ENCODE measurements at places on chromosomes 13 and 19.
A peak's percentile ranks its signal among the peaks of the same experiment; 100 is the strongest.

GRCh38 chr19:47657719-47658118 lies 48.8 kb downstream of the BICRA start:
- DNase-seq, result no peak

- DNase-seq, result no peak
Observed at GRCh38 chr13:23254506-23254905, 73.7 kb downstream of the SGCG start.

DNA sequence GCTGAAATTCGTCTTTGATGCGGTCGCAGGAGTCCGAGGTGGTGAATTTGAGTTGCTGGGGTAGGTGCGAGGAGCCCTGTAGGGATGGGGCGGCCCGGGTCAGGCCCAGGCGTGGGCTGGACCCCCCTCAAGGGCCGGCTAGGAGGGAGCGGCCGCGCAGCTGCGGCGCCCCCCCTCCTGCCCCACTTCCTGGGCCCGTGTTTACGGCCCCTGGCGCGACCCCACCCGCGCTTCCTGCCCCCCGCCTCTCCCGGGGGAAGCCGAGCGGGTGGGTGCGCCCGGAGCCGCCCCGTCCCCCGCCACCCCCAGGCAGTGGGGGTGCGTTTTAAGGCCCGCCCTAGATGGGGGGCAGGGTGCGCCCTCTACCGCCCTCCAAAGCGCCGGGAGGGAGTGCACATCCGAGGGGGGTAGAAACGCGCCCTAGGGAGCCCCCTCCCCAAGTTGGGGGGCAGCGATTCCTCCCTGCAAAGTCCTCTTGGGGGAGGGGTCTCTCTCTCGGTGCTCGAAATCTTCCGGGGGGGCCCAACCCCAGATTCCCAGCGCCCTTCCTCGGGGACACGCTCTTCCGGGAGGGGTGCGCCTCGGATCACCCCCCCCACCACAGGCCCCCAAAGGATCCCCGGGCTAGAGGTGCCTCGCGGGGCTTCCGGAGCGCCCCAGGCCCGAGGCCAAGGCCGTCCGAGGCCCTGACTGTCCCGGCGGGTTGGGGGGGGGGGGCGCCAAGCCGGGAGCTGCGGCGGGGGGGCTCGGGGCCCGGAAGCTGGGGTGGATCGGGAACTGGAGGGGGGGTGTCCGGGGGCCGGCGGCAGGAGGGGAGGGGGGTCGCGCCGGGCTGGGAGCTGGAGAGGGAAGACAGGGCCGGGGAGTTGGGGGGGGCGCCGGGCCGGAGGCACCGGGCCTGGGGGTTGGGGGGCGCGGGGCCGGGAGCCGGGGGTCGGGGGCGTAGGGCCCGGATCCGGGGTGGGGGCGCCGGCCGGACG lies 823 bp downstream of the TLE5 start:
- peak; percentile 87 for DNase-seq

GRCh38 chr19:1167687-1168571 lies 6.1 kb downstream of the SBNO2 start:
- no peak for DNase-seq

DNA sequence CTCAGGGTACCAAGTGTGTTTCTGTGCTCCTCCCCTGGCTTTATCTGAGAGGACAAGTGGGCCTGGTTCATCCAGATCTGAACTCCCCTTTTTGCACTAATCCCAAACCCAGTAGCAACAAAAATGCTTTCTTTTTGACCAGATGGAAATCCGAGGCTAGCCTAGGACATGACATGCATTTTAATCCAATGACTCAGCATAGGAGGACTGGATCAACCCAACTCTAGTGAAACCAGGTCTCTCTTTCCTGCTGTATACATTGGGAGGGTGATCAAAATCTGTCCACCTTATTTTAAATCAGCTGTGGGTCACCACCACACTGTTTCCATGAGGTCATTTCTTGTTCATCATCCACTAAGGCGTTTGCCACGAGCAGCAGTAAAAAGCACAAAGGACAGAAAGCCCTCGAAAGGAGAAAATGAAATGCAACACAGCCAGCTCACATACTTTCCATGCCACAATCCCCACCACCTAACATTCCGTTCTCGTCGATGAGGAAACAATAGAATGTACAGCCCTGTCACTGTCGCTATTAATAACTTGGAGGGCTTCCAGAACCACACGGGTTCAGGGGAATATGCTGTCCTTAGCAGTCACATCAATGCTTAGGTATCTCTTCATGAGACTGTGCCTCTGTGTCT lies 543.0 kb downstream of the IRS2 start:
- DNase-seq, result no peak

- DNase-seq, result peak; percentile 79
Observed at GRCh38 chr19:771332-771785, 20.4 kb downstream of the MISP start.

DNA sequence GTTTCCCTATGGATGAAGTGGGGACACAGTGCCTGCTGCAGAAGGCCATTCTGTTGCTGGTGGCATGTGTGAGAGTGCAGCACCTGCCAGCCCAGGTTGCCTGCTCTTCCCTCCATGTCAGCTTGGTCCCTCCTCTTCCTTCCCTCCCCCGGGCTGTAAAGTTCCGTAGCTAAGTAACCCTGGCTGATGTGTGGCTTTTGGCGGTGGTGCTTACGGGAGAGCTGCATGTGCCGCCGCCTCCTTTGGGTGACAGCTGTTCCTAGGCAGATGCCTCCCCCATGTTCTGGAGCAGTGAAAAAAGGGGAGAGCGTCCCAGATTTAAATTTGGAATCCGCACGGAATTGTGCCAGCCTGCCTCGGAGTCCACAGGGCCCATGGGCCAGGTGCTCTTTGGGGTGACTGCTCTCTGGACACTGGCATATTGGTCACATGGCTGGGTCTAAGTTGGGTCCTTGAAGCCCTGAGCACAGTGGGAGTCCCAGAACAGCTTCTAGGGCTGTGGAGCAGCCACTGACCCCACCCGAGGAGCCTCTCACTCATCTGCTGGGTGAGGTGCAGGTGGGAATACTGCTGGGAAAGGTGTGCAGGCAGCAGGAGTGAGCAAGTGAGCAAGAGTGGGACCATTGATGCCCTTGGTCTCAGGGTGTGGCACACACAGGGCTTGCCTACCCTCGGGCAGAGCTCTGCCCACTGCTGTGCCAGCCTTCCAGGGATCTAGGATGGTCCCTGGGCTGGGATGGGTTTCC lies 33.1 kb upstream of the ZNF536 start:
- DNase-seq, result no peak

GRCh38 chr13:33263976-33264619 lies 21.5 kb downstream of the STARD13 start:
- DNase-seq, result no peak

- peak; percentile 65 for DNase-seq
Observed at GRCh38 chr19:45496349-45496953, 396 bp downstream of the RTN2 start.

- DNase-seq, result peak; percentile 37
Observed at GRCh38 chr13:97369261-97369893, 64.6 kb upstream of the RAP2A start.

GRCh38 chr13:33032037-33032625 lies 15.9 kb downstream of the KL start:
- DNase-seq, result no peak

DNA sequence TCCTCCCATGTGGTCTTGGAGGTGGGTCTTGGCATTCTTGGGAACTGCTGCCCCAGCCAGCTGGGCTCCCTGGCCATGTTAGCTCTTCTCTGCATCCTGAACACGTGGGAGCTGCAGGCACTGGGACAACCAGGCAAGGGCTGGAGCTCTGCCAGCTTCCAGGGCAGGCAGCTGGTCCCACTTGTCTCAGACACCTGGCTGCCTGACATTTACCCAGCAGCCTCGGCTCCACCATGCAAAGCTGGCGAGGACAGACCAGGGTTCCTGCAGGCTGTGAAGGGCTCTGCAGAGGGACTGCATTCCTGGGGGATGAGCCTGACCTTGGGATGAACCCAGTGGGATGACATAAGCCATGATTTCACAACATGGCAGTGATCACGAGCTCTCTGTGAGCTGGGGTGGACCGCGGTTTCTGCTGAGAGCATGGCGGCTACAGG lies 99.0 kb upstream of the TSHZ3 start:
- no peak for DNase-seq

DNA sequence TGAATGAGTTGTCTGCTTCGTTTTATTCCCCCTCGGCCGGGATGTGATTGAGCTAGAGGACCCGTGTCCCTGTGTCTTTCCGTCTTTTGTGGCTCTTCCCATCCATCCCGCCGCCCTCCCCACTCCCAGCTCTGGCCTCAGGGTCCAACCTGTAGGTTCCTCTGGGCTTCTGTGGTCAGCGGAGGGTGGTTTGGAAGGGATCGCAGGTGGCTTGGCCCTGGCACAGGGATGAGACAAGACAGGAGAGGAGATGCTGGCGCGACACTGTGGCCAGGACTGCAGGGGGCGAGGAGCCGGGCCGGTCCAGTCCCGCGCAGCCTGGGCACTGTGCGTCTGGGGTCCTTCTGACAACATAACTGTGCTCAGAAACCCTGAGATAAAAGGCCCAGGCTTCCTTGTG lies 2.0 kb downstream of the EVI5L start:
- DNase-seq, result peak; percentile 5

DNA sequence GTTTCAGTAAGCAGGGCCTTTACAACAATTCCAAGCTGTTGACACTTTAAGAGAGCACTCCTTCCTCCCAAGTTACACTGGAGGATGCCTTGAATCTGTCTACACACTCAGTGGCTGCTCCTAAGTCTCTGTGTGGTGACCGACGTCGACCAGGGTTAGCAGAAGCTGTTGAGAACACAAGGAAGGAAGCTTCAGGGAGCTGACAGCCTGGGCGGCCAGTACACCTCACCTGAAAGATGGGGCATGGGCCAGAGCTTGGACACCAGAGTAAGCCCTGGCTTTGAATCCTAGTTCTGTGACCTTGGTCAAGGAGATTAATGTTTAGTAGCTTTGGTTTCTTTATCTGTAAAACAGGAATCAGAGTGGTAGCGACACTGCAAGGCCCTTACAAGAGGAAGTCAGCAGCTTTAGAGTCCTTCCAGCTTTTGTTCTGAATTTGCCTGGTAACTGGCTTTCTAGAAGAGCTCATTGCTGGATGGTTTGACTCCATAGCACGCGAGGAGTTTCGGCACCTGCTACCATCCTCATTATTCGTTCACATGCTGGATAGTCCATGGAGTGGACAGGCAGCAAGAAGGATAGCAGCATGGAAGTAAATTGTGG lies 214.2 kb downstream of the FGF9 start:
- no peak for DNase-seq

GRCh38 chr19:925087-925525 lies 729 bp upstream of the ARID3A start:
- DNase-seq, result peak; percentile 81

DNA sequence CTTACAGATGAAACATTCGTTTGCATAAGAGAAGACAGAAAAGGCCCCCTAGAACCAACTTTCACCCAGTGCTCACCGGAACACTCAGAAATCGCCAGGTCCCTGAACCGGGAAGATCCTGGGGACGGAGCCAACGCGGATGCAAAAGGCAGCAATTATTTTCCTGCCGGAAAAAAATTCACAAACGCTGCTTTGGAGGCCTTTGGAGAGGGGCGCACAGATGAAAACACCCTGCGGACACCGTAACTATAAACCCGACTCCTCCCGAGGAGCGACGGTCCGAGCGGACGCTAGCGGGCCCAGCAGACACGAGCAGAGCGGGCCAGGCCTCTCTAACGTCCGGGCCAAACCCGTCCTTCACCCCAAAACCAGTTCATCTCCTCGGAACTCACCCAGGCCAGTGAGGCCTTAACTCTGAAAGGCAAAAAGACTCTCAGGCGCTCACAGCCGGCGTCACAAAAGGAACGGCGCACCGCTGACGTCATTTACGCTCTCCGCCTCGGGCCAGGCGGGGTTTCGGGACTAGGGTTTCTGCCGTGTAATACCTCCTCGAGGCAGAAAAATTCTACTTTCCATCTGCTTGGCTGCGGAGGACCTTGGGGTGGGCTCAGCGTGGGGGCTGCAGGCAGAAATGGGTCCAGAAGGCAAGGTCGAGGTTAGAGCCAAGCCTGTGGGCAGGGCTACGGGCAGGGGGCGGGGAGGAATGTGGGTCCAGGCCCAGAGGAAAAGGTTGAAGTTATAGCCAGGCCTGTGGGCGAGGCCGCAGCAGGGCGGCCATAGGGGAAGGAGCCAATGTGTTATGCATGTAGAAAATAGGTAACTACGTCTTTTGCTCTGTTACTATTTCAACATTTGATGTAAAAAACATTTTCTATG lies at the start of gene ZNF426:
Gene ZNF426 (minus strand): TSS at position 463 of the 876 bp plus-strand sequence. CDS start 2,413 bp downstream, outside the sequence.
- peak; percentile 89 for DNase-seq

DNA sequence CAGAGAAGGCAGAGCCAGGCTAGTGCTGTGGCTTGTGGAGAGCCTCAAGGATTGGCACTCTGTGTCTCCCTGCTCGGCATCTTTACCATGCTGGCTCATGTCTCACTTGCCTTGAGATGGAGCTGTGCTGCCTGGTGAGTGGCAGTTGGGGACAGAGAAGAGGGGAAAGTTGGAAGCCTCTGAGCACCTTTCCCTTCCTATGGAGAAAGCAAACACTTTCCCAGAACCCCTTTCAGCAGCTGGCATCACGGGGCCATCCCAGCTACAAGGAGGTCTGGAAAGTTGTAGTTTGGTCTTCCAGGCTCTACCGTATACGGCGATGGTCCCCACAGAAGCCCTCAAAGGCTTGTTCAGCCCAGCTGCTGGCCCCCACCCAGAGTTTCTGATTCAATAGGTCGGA lies 58.7 kb downstream of the DPF1 start:
- DNase-seq, result no peak

DNA sequence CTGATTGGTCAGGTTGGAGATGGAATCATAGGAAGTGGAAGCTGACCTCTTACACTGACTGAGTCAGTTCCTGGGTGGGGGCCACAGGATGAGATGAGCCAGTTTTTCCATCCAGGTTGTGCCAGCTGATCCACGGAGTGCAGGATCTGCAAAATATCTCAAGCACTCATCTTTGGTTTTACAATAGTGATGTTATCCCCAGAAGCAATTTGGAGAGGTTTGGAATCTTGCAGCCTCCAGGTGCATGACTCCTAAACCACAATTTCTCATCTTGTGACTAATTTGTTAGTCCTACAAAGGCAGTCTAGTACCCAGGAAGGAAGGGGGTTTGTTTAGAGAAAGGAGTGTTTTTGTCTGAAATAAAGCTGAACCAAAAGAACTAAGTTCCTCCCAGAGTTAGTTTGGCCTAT lies 212.8 kb downstream of the SLITRK6 start:
- DNase-seq, result no peak

DNA sequence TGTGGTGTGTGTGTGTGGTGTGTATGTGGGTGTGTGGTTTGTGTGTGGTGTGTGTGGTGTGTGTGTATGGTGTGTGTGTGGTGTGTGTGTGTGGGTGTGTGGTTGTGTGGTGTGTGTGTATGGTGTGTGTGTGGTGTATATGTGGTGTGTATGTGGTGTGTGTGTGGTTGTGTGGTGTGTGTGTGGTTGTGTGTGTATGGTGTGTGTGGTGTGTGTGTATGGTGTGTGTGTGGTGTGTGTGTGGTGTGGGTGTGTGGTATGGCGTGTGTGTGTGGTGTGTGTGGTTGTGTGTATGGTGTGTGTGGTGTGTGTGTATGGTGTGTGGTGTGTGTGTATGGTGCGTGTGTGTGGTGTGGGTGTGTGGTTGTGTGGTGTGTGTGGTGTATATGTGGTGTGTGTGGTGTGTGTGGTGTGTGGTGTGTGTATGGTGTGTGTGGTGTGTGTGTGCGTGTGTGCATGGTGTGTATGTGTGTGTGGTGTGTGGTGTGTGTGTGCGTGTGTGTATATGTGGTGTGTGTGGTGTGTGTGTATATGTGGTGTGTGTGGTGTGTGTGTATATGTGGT lies 8.7 kb downstream of the SHISA7 start:
- DNase-seq, result no peak

Measured in GM13977 (cell line).